ENCODE measurements at places on chromosomes 7 and 10.

GRCh38 chr7:46850563-46851330 is 731.2 kb downstream of the TNS3 start:
- no peak for DNase-seq

GRCh38 chr7:77838929-77839491 is 40.4 kb downstream of the PHTF2 start:
- no peak for DNase-seq

DNA sequence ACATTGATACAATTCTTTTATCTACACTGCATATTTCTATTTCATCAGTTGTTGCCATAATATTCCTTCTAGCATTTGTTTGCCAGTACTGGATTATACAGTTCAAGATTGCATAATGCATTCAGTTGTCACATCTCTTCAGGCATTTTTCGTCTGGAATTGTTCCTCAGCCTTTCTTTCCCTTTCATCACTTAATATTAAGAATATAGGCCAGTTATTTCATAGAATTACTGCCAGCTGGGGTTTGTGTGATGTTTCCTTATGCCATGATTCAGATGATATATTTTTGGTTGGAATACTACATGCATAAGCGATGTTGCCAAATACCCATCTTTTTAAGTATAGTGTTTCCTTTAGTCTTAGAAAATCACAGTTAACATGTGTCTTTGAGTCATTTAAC is 20.8 kb downstream of the KIFBP start:
- DNase-seq: peak; percentile 34

GRCh38 chr10:48472501-48473069 is 132.3 kb downstream of the ARHGAP22 start:
- no peak for DNase-seq

DNA sequence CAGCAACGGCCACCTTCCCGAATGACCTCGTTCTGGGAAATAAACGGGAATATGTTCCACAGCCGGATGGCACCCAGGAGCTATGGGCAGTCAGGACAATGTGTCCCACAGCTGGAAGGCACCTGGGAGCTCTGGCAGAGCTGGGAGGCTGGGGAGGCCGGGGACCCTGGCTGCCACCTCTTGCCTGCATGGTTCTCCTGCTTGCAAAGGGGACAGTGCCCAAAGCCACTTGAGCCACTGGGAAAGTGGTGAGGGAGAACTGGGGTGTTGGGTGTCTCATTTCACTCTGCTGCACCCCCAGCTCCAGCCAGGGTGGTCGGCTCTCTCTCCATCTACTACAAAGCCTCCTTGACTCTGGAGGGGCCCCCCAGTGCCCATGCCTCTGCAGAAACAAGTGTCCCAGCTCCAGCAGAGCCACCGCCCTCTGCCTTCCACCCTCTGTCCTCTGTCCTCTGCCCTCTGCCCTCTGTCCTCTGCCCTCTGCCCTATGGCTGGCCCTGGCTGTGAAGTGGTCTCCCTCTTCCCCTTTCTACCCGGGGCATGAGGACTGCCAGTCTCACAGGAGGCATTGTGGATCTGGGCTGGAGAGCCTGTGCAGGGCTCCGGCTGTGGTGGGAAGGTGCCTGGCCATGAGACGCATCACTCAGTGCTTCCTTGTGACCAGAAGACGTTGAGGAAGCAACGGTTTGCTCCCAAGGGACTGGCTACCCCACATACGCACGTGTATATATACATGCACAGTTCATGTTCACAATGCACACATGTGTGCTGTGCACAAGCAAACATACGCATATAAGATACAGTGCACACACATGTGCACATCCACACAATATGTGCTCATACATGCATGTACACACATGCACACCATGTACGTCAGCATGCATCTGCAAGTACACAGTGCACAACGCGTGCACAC is 21.5 kb upstream of the INPP5A start:
- DNase-seq: no peak

- no peak for DNase-seq
Measured at GRCh38 chr10:132869621-132870020, 72.7 kb downstream of the CFAP46 start.

GRCh38 chr7:158050978-158051651 is 536.5 kb downstream of the PTPRN2 start:
- no peak for DNase-seq

GRCh38 chr7:32929430-32930143 is 27.7 kb upstream of the FKBP9 start:
- no peak for DNase-seq

DNA sequence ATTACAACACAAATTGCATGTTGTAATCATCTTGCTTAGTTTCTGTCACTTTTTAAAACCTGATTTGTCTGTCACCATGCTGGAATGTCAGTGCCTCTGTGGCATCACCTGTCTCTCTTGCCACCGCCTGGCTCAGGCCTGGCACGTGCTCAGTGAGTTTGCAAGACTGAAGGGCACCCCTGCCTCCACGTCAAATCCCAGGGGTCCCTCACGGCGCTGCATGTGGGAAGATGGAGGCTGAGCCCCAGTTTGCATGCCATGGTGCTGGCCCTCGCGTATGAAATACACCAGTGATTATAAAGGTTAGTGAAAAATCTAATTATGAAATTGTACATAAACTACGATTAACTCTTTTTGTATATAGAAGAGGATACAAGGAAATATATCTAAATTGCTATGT is 51.9 kb upstream of the VIPR2 start:
- no peak for DNase-seq

GRCh38 chr7:128742206-128742605 is 3.0 kb downstream of the CALU start:
- DNase-seq: no peak

- no peak for DNase-seq
Measured at GRCh38 chr7:140197218-140197890, 20.6 kb upstream of the KDM7A start.

DNA sequence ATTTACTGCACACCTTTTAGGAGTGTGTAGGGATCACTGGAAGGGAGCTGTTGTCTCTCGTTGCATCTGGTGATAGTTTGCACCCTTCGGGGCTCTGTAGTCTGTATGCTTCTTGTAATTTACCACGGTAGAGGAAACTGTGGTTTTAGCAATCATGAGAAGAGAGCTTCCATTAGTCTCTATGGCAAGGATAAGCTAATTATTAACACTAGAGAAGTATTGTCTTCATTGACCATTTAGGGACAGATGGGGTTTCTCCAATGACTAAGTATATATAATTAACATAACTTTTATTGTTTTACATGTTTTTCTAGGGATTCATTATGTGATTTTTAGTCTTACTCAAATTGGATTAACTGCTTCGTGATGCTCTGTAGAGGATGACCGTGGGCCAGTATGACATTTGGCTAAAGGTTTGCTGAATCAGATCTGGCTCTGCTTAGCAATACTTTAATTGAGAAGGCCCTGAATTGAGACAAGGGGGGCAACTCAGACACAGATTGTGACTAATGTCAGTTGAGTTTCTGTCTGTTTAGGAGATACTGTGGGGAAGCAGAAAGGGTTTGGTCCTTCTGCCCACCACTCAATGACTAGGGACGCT is 8.7 kb downstream of the SLC18A2 start:
- DNase-seq: no peak

GRCh38 chr7:81469869-81470723 is 299.8 kb downstream of the HGF start:
- peak; percentile 73 for DNase-seq
